Effector memory CD8-positive, alpha-beta T cell (primary cell): ENCODE measurements at places on chromosomes 6 and 20.
A peak's percentile ranks its signal among the peaks of the same experiment; 100 is the strongest.

- DNase-seq, result no peak
- peak overlapping the region; percentile 95 for H3K4me3 ChIP-seq
- peaks cover 36% of the 10 kb centered on the region for H3K4me1 ChIP-seq
- peaks cover 23% of the 10 kb centered on the region for H3K36me3 ChIP-seq
- H3K27ac ChIP-seq, result peak overlapping the region; percentile 97
These were observed 5.3 kb downstream of the LINC00237 start for GRCh38 chr20:21100578-21101452.

GRCh38 chr20:58593880-58594638, 57.0 kb upstream of the STX16 start:
- DNase-seq, result no peak
- H3K36me3 ChIP-seq, result no peaks in the 10 kb centered on the region
- H3K4me1 ChIP-seq, result peaks cover 6% of the 10 kb centered on the region

DNA sequence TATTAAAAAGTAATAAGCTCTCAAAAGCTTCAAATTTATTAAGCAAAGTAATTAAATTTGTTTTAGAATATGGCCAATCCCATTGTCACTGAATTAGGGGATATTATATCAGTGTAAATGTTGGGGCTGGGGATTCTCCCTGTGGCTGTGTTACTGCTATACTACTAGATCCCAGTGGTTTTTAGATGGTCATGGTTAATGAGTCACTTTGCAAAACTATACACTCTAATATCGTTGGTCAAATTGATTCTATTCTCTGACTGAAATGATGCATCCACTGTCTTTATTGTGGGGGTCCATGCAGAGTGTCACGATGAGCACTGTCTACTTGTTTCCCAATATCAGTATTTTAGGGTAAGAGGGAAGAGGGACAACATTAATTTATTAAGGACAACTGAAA, 336.9 kb upstream of the PREP start:
- peaks cover 4% of the 10 kb centered on the region for H3K4me1 ChIP-seq
- H3K4me3 ChIP-seq, result no peak overlapping the region
- no peak for DNase-seq
- H3K27me3 ChIP-seq, result no peaks in the 10 kb centered on the region
- no peaks in the 10 kb centered on the region for H3K36me3 ChIP-seq
- no peak overlapping the region for H3K27ac ChIP-seq

DNA sequence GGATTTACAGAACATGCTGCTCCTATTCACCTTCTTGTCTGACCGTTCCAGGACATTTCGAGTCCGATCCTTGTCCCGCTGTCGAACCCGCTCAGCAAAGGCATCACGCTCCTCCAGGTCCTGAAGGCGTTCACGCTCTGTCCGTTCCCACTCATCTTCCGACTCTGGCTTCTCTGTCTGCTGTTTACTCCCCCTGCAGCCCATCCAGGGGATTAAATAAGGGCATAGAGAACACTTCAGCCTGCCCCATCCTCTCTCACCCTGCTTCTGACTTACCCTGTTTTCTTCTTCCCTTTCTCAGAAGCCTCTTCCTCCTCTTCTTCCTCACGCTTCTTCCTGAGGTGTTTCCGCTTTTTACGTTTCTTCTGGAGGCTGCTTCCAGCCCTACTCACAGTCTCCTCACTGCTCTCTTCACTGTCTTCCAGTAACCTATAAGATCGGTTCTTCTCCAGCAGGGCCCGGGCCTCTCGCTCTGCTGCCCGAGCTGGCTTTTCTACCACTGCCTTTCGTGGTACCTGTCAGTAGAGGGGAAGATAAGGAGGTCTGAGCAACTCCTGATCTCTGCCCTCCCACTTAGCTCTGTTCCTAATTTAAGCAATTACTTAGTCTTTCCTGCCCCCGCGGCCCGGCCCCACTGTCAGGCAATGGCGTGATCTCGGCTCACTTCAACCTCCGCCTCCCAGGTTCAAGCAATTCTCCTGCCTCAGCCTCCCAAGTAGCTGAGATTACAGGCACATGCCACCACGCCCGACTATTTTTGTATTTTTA, 1.9 kb downstream of the DHX16 start:
- no peaks in the 10 kb centered on the region for H3K27me3 ChIP-seq
- peaks cover 42% of the 10 kb centered on the region for H3K36me3 ChIP-seq
- H3K27ac ChIP-seq, result peak overlapping the region; percentile 32
- peak overlapping the region; percentile 93 for H3K4me3 ChIP-seq
- no peak for DNase-seq
- peaks cover 23% of the 10 kb centered on the region for H3K4me1 ChIP-seq

- peaks cover 11% of the 10 kb centered on the region for H3K4me1 ChIP-seq
- no peak overlapping the region for H3K27ac ChIP-seq
- H3K36me3 ChIP-seq, result peaks cover 20% of the 10 kb centered on the region
- no peak overlapping the region for H3K4me3 ChIP-seq
- H3K27me3 ChIP-seq, result no peaks in the 10 kb centered on the region
- no peak for DNase-seq
These were observed 53.0 kb downstream of the DEK start for GRCh38 chr6:18211338-18211737.

DNA sequence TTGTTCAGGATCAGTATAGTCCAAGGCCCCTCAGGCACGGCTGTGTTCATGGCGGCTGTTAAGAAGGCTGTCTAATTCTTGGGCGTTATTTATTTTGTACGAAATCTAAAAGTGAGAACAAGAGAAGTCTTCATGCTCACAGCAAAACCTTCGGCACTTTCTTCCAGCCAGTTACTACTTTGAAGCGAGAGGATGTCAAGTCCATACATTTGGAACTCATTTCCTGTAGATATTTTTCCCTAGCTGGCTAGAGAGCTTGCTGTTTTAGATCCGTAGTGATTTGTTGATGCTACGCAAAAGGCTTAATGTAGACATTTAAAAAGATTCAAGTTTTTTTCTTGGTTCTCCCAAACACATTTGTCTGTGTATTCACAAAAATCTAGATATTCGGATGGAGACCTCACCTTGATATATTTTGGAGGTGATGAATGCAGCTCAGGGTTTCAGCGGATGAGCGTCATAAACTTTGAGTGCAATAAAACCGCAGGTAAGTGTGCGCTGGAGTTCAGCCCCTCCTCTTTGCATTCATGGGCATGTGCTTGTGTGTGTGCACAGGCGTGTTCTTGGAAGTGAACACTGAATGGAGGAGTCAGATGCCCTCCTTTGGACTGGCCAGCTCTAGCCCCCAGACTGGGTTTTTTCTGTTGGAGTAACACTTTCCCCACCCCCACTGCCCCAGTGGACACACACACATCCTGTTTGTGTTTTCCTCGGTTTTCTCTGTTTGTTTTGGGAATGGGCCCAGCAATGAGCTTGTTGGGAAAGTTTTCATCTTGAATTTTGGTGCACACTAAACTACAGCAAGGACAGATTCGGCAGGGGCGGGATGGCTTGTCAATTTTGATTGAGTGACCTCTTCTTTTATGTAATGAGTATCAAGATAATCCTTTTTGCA, 65.4 kb downstream of the IGF2R start:
- H3K27ac ChIP-seq, result no peak overlapping the region
- DNase-seq, result no peak
- no peaks in the 10 kb centered on the region for H3K27me3 ChIP-seq
- peaks cover 67% of the 10 kb centered on the region for H3K36me3 ChIP-seq
- peaks cover 4% of the 10 kb centered on the region for H3K4me1 ChIP-seq

DNA sequence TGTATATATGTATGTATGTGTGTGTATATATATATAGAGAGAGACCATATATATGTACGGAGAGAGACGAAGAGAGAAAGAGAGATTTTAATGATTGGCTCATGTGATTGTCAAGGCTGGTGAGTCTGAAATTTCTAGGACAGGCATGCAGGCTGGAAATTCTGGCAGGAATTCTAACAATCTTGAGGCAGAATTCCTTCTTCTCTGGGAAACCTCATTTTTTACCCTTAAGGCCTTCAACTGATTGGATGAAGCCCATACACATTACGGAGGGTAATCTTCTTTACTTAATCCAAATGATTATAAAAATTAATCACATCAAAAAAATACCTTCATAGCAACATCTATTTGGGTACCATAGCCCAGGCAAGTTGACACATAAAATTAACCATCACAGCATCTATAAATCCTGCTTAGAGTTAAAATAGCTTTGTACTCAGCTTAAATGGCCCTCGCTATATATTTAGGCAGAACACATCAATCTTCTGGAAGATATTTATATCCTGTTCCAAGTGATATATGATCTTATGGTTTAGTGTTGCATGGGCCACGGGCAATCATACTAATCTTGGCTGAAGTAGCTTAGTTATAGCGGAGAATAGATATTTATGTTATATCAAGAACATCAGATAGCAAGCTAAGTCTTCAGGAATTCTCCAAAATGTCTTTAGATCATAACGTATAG, 36.6 kb downstream of the ABRACL start:
- H3K27me3 ChIP-seq, result peaks cover 6% of the 10 kb centered on the region
- H3K4me1 ChIP-seq, result no peaks in the 10 kb centered on the region
- DNase-seq, result no peak
- H3K4me3 ChIP-seq, result no peak overlapping the region
- H3K27ac ChIP-seq, result no peak overlapping the region

DNA sequence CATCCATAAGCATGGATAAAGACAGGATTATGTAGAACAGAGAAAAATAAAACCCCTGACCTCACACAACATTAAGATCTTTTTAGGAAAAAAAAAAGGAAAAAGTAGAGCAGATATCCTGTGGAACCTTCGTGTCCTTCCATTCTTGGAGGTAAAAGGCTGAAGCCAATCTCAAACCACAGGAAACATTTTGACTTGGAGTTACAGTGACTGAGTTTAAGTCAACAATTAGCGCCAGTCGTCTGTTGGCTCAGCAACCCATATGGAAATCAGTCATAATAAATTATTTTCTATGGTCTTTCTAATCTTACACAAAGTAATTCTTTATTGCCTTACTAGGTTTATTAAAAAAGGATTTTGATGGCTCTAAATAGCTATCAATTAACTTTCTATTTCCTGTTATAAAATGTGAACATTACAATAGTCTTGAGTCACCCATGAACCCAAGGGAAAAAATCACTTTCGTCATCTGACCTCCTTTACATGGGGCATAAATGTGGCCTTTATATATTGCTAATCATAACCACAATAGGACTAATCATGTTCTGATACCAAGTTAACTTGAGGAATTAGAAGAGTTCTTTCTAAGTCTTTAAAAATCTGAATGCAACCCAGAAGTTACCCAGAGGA, 592.9 kb downstream of the TFAP2B start:
- H3K27me3 ChIP-seq, result no peaks in the 10 kb centered on the region
- DNase-seq, result no peak
- no peaks in the 10 kb centered on the region for H3K4me1 ChIP-seq
- H3K36me3 ChIP-seq, result no peaks in the 10 kb centered on the region
- H3K27ac ChIP-seq, result no peak overlapping the region

GRCh38 chr20:22909436-22909835, 125.7 kb upstream of the SSTR4 start:
- H3K27ac ChIP-seq, result no peak overlapping the region
- H3K4me3 ChIP-seq, result no peak overlapping the region
- no peaks in the 10 kb centered on the region for H3K36me3 ChIP-seq
- H3K4me1 ChIP-seq, result no peaks in the 10 kb centered on the region
- no peaks in the 10 kb centered on the region for H3K27me3 ChIP-seq

DNA sequence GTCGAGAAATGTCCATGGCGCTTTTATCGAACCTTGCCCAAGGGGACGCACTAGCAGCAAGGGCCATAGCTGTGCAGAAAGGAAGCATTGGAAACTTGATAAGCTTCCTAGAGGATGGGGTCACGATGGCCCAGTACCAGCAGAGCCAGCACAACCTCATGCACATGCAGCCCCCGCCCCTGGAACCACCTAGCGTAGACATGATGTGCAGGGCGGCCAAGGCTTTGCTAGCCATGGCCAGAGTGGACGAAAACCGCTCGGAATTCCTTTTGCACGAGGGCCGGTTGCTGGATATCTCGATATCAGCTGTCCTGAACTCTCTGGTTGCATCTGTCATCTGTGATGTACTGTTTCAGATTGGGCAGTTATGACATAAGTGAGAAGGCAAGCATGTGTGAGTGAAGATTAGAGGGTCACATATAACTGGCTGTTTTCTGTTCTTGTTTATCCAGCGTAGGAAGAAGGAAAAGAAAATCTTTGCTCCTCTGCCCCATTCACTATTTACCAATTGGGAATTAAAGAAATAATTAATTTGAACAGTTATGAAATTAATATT, 115.7 kb downstream of the TMEM242 start:
- no peak overlapping the region for H3K4me3 ChIP-seq
- peaks cover 38% of the 10 kb centered on the region for H3K36me3 ChIP-seq
- H3K4me1 ChIP-seq, result no peaks in the 10 kb centered on the region

DNA sequence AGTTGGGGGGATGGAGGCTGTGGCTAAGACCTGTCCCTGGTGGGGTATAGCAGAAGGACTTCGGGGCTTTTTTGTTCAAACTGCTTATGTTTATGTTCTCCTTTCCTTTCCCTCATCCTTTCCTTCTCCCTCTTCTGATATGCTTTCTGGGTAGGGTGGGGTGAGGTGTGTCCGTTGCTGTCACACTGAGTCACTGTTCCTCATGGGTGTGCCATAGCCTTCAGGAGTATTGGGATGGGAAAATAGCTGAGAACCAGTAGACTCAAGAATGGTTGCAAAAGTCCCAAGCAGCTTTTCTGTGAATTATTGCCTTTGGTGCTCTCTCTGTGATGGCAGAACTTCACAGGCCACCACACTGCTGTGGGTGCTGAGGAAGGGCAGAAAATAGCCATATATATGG, 39.6 kb downstream of the TPD52L1 start:
- DNase-seq, result no peak
- H3K36me3 ChIP-seq, result no peaks in the 10 kb centered on the region
- no peak overlapping the region for H3K27ac ChIP-seq
- H3K27me3 ChIP-seq, result peaks cover 9% of the 10 kb centered on the region

- no peak for DNase-seq
- no peak overlapping the region for H3K27ac ChIP-seq
- H3K4me3 ChIP-seq, result no peak overlapping the region
- H3K4me1 ChIP-seq, result no peaks in the 10 kb centered on the region
- H3K27me3 ChIP-seq, result no peaks in the 10 kb centered on the region
These were observed 684.1 kb upstream of the NRSN1 start for GRCh38 chr6:23441808-23442461.

DNA sequence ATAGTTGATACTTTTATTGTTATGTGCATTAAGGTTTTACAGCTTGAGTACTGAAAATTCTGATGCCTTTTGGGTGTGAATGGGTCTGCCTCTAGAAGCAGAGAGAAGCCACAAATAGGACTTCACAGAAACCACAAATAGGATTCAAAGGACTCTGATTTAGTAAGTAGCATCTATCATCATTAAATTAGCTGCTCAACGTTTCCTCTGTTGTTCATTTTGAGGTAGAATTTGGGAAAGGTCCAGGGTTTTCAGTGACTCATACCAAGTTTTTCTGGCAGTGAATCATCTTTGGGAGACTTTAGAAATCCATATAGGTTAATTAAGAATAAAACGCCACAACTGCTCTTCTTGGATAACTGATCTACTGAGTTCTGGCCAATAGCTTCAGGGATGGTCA, 105.1 kb downstream of the PHF3 start:
- no peaks in the 10 kb centered on the region for H3K27me3 ChIP-seq
- no peaks in the 10 kb centered on the region for H3K4me1 ChIP-seq
- DNase-seq, result no peak
- H3K27ac ChIP-seq, result no peak overlapping the region
- H3K4me3 ChIP-seq, result no peak overlapping the region

DNA sequence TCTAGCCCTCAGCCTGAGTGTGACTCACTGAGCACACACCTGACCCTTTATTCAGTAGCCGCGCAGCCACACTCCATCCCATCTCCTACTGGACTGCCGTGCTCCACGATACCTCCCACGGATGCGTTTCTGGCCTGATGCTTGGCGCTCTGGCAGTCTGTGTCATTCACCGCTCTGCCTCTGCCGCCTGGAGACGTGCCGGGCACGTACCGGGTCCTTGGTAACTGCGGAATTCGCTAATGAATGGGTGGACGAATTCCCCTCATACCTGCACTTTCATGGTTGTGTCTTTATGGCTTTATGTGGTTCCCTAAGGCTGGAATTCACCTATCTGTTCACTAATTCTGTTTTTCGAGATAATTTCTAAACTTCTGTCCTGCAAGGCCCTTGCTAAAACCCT, 405.7 kb downstream of the QKI start:
- no peak for DNase-seq
- no peaks in the 10 kb centered on the region for H3K27me3 ChIP-seq
- H3K4me1 ChIP-seq, result no peaks in the 10 kb centered on the region
- no peak overlapping the region for H3K27ac ChIP-seq
